ENCODE measurements at places on chromosomes 16 and 17.

- no peak for DNase-seq
Observed at GRCh38 chr16:85146922-85147651, 34.8 kb upstream of the CIBAR2 start.

DNA sequence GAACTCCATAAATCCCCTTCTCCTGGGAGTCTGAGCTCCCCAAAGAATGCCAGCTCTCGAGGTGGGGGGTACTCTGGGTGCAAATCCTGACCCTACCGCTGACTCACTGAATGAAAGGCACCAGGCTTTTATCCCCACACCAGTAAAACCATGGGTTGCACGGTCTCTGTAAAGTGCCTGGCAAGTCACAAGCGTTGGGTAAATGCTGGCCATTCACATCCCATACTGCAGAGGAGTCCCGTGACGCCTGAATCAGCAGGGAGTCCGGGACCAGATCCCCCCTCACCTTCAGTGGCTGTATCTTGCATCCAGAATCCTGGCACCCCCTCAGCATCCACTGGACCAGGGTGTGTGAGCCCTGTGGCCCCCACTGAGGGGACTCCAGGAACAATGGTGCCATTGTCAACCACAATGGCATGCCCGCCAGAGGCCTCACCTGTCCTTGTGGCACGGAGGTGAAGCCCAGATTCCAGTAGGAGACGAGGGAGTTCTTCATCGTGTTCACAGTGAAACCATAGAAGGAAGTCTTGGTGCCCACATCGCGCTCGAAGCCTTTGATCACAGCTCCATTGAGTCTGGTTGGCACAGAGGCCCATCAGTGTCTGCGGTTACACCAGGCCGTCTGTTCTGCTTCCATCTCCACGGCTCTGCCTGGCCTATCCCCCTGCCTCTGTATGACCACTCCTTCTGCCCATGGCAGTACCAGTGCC, 13.3 kb downstream of the ST6GALNAC2 start:
- no peak for DNase-seq

DNA sequence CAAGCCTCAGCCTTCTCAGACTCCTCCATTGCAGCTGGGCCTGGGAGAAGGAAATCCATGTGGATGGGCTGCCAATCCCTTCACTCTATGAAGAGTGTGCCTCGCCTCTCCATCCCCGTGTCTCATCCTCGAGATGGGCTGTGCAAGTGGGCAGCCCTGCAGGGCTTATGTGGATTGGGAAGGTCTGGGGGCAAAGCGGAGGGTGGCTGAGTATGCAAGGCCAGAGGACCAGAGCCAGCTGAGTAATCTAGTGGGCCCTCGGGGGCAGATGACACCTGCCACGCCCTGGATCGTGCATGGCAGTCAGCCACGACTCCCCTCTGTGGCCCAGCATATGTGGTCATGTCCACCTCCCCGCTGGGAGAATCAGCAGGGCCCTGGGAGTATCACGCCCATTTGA, 78.9 kb downstream of the IRX5 start:
- DNase-seq = no peak

- DNase-seq = no peak
Observed at GRCh38 chr17:33241390-33241789, 51.7 kb downstream of the ASIC2 start.

DNA sequence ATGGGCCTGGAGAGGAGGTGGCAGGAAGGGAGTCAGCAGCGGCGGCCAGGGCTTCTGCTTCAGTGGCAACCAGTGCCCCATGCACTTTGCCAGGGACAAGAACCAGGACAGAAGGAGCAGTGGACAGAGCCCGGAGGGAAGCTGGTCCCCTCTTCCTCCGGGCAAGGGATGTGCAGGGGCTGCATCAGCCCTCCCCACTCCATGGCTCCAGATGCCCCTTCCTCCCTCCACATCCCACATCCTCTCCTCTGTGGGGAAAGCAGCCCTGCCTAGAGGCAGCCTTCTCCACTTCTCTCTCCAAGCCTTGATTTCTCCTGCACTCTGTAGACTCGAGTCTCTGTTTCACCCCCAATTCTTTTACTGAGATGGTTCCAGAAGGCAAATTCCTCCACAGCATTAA, 50.4 kb downstream of the AIPL1 start:
- DNase-seq = no peak

DNA sequence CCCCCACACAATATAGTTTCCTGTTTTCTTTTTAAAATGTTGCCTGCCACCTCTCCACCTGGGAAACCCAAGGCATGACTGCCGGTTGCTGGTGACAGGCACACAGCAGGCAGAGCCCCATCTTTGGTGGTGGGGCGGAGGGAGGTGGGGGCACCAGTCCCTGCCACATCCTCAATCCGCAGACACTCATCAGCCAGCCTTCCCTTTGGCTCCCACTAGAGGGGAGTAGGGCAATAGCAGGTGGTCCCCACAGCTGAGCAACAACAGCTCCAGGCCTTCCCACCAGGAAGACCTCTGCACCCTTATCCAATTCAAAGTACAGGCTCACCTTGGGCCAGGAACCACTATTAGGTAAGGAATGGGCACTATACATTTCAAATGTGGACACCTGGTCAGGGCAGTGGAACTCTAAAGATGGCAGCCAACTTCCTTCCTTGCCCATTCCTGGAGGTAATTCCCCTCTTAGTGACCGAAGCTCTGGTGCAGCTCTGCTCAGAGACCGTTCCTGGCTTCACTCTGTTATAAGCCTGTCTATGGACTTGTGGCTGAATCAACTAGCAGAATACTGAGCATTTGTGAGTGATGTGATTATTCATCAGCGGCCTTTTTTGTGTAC, 13.9 kb downstream of the RECQL5 start:
- no peak for DNase-seq

DNA sequence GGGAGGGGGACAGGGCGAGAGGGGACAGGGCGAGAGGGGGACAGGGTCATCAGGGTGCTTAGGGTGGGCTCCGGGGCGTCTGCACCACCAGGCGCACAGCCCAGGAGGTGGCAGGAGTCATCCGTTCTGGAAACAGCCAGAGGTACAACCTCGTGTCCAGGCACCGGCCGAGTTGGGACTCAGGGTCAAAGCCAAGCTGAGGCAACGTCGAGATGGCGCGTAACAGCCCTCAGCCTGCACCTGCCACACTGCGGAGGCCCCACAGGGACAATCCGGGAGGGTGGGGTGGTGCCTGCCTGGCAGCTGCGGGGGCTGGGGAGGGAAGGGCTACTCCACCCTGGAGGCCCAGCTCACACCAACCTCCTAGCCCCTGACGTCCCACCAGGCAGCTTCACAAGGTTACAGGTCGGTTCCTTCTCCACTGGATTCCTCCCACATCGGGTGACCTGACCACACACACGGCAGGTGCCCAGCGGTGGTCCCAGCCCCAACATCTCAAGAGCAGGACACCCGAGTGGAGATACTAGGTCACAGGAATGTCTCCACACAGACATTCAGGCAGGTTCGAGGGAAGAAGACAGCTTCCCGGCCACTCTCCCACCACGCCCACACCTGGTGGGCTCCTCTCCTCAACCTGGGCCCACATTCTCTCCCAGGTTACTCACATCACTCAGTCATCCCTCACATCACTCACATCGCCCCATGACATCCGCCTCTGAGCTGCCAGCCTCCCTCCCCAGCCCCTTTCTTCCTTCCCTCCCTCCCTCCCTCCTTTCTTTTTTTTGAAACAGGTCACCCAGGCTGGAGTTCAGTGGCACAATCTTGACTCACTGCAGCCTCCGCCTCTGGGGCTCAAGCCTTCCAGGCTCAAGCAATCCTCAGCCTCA, 47.3 kb downstream of the RPH3AL start:
- DNase-seq = no peak

DNA sequence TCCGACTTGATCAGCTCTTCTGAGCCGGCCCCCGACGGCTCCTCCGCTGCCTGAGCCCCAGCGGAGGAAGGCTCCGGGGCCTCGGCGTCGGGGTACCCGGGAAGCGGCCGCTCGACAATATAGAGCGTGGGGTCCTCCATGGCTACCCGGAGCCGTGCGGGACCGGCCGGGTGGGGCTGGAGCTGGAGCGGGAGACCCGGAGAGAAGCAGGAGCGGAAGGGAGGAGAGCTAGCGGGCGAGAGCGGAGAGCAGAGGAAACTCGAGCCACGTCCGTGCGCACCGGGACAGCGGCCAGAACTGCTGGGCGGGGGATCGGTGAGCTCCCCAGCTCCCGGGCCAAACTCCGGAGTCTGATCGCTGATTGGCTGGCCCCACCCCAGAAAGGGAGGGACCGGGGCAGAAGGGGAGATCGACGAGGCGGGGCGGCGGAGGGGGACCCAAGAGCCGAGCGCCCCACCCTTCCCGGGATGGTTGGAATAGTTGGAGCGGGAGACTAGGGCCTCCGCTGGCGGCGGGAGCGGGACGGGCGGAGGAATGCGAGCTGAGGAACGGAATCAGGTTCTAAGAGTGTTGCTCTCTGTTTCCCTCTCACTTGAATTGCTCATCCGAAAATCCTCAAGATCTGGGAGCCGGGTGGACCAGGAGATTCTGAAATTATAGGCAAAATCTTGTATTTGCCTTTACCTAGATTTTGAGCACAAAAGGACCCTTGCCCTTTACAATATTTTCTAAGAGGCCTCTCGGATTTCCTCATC, at the start of gene CAVIN1:
TSS of gene CAVIN1 (minus strand) at position 299 of the 755 bp plus-strand sequence. CDS start at position 140, 159 bp downstream.
- no peak for DNase-seq

DNA sequence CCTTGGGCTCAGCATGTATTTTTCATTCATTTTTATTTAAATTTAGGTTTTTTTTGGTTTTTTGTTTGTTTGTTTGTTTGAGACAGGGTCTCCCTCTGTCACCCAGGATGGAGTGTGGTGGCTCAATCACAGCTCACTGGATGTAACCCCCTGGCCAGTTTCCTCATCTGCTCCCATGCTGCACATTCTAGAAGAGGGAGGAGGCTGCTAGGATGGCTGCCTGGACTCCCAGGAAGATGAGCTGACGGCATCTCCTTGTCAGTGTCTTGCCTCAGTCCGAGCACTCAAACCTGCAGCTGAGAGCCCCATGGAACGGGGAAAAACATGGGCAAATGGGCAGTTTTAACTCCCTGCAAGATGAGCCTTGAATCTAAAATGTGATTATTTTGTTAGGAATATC, 7.5 kb downstream of the MEAK7 start:
- no peak for DNase-seq

GRCh38 chr16:72409423-72409822, 237.5 kb upstream of the PMFBP1 start:
- DNase-seq = no peak

- DNase-seq = no peak
Observed at GRCh38 chr16:9970244-9970643, 212.0 kb downstream of the GRIN2A start.

DNA sequence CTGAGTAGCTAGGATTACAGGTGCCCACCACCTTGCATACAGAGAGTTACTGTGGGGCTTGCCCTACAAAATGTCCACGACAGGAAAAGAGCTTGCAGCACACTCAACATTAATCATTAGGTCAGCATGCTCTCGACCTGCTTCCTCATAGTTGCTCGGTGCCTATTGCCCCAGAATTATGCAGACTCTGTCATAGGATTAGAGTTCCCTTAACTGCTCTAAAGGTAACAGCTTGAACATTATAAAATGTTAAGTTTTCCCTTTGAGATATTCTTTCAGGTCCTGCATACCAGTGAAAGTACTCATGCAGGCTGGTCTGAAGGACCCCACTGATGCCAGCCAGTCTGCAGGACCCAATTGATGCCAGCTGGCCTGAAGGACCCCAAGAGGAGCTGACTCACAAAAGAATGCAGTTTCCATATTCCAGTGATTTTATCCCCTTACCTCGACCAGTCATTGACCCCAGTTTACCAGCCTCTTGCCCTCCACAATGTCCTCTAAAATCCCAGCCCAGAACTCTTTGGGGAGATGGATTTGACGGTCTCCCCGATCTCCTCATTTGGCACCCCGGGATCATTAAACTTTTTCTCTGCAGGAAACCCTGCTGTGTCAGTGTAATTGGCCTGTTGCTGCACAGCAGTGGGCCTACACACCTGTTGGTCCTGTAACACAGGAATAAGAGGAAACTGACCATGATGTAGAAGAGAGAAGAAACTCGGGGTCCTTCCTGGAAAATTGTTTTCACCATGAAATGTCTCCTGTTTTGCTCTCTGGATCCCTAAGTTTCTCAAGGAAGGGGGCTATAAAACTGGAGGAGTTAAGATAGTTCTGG, 10.6 kb downstream of the ICAM2 start:
- DNase-seq = no peak

DNA sequence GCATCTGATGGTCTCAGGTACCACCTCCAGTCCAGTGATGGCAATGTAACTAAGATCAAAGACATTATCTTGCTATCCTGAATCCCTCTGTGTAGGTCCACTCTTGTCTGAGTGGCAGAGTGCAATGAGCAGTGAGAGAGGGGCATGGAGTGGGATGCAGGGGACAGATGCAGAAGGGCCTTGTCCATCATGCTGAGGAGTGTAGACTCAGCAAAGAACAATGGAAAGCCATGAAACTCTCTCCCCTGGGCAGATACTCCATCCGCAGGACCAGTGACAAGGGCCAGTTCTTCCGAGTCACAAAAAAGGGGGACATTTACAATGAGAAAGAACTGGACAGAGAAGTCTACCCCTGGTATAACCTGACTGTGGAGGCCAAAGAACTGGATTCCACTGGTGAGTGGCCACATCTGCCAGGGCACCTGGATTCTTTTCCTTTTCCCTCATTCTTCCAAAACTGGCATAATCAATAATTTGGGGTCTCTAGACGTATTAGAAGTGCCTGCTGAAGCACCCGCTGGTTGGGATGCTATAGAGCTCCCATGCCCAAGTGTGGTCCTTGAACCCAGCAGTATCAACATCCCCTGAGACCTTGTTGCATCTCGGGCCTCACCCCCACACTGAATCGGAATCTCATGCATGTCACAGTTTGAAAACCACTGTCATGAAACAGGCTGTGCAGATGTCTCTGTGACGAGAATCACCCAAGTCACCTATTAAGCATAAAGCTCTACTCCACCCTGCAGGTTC, 29.5 kb downstream of the CDH5 start:
- no peak for DNase-seq

- no peak for DNase-seq
Observed at GRCh38 chr16:11493531-11493929, 93.2 kb downstream of the LITAF start.

GRCh38 chr17:57669671-57670529, 75.2 kb downstream of the CCDC182 start:
- no peak for DNase-seq

DNA sequence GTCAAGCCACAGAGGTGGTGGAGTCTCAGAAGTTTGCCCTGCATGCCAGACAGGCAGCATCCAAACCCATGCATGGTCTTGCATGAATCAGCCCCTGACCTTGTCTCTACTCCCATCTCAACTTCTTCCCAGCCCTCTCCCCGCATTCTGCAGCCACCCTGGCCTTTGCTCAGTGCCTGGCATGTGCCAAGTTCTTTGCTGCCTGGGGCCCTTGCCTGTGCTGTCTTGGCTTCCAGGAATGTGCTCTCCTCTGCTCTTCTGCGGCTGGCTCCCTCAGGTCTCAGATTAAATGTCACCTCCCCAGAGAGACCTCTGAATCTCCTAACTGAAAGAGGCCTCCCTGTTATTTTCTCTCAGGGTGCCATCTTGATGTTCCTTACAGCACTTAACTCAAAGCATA, 17.6 kb downstream of the DRC3 start:
- DNase-seq = no peak

DNA sequence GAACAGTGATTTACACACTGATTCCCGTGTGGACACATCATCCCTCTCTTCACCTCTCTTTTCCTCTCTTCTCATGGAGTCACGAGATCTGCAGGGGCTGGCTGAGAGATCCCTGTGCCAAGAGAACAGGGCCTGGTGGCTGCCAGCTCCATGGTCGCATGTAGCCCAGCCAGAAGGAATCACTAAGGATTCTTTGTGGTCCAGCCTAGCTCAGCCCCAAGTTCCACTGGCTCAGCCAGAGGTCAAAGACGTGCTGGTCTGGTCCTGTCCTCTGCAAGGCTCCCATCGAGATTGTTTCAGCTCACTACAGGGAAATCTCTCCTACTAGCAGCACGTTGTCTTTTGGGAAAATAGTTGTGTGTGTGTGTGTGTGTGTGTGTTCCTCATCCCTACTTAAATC, 66.4 kb downstream of the NDEL1 start:
- DNase-seq = no peak

- DNase-seq = peak; percentile 63
Observed at GRCh38 chr16:31179747-31180459, at the start of gene FUS. Gene FUS (plus strand): TSS chr16:31180139. CDS start chr16:31180215, 76 bp downstream.
